ENCODE measurements at places on chromosomes 7 and 10.

GRCh38 chr10:97922022-97922758, 72.5 kb downstream of the GOLGA7B start:
- DNase-seq = no peak

GRCh38 chr10:60461688-60462087, 72.0 kb upstream of the ANK3 start:
- no peak for DNase-seq

DNA sequence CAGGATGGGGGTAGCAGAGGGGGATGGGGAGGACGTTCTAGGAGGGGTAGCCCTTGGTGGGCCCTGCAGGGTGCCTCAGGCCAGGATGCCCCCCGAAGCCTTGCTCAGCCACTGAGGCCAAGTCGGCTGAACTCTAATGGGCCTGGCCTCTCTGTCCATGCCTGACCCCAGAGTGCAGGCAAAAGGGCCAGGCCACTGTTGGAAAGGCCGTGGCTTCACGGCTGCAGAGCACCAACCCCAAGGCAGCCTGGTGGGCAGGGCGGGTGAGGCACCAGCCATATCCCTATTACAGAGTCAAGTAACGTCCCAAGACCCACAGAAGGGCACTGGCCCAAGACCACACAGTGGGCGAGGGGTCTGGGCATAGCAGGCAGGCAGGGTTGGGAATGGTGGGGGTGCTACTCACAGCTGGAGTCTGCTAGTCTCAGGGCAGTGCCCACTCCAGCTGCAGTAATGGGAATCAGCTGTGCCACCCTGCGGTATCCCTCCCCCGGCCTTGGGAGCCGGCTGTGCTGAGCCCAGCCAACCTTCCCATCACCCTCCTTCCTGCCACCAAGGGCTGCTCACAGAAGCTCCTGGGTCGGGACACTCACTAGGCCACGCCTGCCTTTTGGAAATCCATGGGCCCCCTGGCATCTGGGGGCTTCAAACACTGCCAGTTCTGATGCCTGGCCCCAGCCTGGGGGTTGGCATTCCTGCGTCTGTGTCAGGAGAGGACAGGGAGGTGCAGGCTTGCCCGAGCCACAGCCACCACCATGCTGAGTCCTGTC, 4.0 kb upstream of the LFNG start:
- no peak for DNase-seq

DNA sequence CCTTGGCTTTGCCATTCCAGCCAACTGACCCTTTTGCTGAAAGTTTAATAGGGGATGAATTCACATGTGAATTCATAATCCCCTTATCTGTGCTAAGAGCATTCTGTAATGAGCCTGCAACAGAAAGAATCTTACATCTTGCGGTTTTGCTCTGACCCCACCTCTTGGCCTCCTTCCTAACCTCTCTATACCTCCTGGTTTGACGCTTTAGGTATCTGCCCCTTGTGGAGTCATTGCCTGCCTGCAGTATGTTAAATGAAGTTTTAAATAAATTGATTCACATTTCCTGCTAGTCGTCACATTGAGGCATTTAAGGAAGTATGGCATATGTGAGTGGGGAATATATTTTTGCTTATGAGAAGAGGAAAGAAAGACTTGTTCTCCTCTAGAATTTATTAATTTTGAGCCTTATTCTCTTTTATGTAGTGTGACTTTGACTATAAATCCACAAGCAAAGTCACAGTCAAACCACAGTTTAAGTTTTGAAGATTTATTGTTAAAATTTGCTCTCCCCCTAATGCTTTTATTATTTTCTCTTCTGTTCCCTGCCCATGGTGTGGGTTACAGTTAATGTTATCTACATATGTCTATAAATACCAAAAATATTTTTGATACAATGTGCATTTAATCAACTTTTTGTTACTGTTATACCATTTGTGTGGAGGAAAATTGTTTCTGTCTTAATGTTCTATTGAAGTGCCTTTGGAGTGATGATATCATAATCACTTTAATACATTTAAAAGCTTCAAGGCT, 60.9 kb downstream of the LRMDA start:
- DNase-seq = no peak

DNA sequence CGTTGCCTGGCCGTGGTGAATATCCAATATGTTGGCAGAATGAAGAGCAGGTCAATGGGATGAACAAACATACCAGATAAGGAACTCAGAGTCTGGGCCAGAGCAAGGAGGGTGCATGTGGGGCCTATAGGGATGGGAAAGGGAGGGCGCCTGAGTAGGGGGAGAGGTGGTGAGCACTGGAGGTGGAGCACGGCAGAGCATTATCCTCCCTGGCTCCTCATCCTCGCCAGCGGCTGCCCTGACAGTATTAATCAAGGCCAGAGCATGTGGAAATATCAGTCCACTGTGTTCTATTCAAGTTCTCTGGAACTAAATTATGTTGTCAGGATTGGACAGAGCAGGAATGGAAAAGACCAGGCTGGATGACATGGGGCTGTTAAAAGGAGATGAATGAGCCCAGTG, 254.8 kb upstream of the ZMIZ1 start:
- no peak for DNase-seq

DNA sequence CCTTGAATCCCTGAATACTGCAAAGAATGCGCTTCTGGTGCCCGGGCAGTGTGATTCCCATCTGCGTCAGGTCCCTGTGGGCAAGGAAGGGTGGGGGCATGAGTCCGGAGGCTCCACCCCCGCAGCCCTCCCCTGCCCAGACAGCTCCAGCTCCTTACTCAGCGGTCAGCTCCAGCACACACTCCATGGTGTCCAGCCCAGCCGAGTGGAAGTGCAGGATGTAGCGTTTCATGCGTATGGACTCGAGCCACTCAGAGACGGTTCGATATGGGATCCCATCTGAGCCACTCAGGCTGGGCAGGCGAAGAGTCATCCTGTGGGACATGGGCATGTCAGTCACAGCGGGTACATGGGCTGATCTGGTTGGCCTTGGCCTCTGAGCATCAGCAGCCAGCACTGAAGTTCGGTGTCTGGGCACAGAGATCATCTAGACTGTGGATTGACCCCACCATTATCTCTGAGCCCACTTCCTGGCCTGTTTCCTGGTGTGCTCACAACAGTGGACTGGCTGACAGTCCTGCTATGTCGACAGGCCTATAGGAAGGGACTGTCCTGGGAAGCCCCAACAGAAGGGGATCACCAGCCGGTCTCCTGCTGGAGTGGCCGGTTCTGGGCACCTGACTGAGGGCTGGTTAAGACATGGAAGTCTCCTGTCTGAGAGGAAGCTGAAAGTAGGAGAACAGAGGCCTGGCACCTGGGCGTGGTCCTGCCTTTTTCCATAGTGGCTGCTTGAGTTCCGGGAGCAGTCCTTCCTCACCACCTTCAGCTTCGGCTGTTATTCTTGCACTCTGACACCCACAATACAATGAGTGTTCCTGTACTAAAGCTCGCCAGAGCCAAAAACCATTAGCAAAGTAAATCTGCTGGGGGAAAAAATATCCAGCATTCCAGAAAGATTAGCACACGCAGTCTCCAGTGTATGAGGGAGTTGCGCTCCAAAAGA, 10.6 kb downstream of the ZYX start:
- DNase-seq = no peak

Measured in activated CD4-positive, alpha-beta T cell treated with anti-CD3 and anti-CD28 coated beads, Interleukin-2, amount 50 U/mL, for 4 hours (primary cell).